D341Med (cell line): ENCODE measurements at places on chromosomes 13 and 19.

GRCh38 chr19:49680421-49681351, 3.6 kb downstream of the PRMT1 start:
- peak; percentile 96 for DNase-seq

GRCh38 chr13:28744091-28744536, 25.3 kb upstream of the SLC46A3 start:
- DNase-seq = no peak

GRCh38 chr19:46847528-46847927, 3.1 kb downstream of the AP2S1 start:
- no peak for DNase-seq

DNA sequence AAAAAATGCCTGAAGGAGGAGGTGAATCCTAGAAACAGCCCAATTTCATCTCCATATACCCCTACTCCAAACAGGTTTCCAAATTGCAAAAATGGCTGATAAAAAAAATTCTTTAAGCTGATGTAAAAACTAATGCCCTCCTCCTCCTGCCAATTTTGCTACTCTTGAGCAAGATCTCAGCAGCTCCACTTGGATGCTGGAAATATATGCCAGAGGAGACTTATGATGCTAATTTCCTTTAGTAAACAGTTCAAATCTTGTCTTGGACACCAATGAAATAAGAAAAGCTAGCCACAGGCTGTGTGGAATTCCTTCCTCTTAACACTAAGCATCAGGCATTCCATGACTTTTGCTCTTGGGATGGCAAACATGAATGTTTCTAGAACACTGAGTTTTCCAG, 67.5 kb downstream of the INSR start:
- DNase-seq = no peak

DNA sequence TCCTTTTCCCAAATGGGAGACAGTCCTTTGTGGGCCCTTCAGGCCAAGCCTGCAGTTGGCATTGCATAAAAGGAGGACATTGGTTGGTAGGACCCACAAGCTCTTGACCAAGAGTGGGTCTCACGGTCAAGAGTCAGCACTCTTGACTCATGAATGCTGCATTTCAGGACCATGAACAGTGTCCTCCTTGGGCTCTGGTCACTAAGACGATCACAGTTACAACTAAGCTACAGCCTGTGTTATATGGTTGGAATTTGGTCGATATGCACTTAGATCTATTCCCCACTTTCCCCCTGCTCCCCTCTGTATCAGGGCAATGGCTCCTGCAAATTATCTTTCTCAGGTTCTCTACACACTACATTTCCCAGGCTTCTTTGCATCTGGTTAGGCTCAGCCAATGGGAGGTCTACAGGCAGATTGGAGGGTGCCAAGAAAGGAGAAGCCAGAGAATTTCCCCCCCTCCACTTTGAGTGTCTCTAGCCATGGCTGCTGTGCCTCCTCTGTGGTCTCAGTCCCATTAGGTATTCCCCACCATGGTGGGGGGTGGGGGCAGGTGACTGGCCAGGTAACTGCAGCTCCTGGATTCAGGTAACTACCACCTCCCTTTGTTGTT, 3.1 kb upstream of the OLFM2 start:
- DNase-seq = no peak

DNA sequence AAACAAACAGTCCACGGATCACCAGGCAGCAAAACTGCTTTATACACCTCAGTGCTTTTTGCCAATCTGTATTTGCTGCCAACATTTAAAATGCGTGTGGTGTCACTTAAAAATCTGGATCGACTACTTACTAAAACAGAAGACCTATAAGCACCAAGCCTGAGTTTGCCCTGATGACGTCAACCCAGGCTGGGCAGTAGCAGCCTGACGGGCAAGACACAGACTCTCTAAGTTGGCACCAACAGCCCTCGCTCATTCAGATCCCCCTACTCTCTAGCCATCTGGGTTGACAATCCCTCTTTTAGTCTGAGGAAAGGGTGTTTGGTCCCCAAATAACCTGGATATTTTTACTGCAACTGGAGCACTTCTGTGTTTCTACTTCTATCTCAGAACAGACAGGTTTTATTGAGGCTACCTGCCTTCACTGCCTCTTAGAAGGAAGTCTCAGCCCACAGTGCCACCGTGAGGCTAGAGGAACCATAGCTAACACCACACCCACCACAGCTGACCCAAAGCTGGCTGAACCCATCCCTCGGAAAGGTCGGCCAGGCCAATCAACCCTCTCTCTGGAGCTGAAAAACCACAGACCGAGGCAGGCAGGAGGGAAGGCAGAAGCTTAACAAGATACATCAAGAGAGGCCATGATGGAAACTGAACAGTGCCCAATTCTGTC, 6.9 kb downstream of the SUGP2 start:
- DNase-seq = no peak

- DNase-seq = no peak
Measured at GRCh38 chr13:73851104-73851503, 283.1 kb downstream of the KLF12 start.

GRCh38 chr19:40323705-40324104, 24.5 kb downstream of the C19orf47 start:
- DNase-seq = no peak
